ENCODE measurements at places on chromosomes 3 and 15.

DNA sequence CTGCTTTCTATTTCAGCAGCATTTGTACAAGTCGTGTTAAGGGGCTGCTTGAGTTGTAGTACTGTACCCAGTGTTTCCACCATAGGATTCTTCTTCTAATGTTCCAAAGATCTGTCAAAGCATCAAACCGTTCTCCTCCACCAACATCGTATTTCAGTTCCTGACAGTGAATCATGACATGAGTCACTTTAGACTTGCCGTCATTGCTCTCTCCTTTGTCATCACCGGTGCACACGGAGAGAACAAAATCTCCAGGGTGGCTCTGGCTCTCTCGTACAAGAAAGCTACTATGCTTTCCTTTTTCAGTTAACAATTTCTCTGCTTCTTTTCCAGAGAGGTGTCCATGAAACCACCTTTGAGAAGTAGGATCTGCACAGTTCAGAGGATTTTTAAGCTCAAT lies 270.9 kb upstream of the CCDC54 start:
- no peak for DNase-seq

DNA sequence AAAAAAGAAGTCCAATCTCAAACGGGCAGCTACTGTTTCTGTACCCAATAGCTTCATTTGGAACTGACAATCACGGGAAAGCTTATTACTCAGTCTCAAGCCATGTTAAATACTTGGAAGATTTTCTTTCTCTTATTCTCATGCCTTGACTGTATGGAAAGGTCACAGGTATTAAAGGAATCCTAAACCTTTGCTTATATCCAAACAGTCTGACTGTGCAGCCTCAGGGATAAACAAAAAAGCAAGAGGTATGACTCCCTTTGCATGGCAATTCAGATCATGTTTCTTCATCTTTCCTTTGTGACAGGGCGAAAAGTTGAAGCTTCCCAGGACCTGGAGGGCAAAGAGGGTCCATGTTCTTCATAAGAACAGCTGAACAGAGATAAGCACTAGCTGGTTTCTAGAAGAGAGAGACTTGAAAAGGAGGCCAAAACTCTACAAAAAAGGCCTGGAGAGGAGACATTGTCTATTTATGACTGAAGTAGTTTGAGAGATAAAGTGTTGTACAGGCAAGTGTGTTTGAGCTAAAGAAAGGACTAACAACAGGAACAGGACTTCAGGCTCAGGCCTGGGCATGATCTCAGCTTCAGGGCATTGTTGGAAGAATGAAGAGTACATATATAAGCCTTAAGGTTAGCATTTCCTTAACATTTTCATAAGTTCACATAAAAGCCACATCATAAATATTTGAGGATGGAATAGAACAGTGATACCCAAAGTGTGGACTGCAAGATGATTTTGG lies 231.0 kb upstream of the THRB start:
- no peak for DNase-seq

DNA sequence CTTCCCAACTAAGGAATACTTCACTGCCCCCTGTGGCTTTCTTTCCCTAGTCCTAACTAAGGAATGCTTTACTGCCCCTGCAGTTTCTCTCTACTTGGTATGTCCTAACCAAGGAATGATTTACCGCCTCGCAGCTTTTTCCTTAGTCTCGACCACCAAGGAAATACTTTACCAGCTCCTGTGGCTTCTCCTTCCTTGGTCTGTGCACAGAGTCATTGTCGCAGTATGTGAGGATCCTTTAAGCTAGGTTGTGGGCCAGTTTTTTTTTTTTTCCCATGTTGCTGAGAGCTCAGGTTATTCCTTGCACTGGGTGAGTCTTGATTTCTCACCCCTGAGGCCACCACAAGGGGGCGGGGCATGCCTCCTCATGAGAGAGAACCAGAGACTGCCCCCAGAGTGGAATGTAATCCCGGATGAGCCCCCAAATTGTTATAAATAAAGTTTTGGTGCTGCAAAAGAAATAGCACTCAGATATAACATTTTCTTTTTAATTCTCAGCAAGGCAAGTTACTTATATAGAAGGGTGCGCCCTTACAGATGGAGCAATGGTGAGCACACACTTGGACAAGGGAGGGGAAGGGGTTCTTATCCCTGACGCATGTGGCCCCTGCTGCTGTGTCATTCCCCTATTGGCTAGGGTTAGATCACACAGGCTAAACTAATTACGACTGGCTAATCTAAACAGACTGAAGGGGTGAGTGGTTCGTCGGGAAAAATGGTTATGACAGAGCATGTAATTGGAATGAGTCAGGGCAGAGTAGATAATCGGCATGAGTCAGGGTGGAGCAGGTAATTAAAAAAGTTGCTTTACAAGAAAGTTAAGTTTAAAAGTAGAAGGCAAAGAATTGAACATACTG lies 27.0 kb downstream of the NDUFB4 start:
- peak; percentile 16 for DNase-seq

DNA sequence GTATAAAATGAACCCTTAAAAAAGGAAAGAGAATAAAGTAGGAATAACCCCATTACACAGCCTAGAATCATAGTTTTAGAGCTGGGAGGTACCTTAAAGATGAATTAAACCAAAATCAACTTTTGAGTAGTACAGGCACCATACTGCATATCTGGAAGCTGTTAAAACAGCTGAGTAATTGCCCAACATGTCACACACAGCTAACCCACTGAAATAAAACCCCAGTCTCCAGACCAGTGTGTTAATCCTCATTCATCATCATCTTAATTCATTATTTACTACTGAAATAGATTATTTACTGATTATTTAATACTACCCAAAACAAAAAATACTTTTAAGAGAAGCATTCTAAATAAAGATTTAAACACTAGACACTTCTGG lies 52.8 kb downstream of the GPR160 start:
- no peak for DNase-seq

DNA sequence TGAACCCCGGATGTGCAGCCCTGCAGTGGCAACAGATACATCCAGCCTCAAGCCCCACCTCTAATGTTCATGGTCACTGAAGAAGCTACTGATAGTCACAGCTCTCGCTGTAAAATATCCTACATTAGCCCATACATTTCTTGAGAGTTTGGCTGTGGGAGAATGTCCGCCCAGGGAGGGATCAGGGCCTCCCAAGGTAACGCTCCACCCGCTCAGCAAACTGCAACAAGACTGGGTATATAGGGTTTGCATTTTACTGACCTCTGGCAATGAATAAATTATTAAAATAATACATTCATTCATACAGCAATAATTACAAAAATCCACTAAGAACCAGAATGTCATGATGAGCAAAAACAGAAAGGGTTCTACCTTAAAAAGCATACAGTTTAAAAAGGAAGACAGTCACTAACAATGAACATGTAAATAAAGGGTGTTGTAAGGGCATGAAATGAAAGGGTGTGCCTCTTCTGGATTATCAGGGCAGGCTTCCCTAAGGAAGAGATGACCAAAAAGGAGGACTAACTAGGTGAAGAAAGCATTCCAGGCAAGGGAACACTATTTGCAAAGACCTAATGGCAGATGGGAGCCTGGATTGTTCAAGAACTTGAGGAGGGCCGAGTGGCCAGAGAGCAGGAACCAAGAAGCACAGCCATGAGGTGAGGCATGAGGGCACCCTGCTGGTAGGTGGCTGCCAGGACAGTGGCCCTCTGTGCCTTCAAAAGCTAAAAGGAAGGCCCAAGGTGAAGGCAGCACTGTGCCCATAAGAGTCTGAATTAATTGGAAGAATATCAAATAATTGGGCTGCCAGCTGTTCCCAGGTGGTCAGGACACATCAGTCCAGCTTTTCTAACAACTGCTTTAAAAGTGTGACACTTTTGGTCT lies 28.1 kb upstream of the CTDSPL start:
- DNase-seq = no peak

- DNase-seq = no peak
Measured at GRCh38 chr3:181730316-181730715, 18.6 kb downstream of the SOX2 start.

DNA sequence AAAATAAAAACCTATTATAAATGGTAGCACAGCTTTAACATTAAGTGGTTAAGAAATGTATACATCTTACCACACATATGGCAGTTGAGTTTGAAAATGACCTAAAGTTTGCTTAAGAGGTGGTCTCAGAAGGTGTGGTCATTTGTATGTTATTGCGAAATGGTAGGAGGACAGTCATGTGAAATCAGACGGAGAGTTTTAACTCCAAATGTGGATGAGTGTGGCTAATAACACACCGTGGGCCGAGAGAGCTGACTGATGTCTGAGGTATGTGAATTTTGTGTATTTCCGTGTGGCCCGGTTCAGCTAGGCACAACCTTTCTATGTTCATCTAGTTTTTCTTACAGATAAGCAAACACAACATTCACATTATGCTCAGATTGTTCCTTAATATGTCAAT lies 71.9 kb downstream of the ARNT2 start:
- no peak for DNase-seq

DNA sequence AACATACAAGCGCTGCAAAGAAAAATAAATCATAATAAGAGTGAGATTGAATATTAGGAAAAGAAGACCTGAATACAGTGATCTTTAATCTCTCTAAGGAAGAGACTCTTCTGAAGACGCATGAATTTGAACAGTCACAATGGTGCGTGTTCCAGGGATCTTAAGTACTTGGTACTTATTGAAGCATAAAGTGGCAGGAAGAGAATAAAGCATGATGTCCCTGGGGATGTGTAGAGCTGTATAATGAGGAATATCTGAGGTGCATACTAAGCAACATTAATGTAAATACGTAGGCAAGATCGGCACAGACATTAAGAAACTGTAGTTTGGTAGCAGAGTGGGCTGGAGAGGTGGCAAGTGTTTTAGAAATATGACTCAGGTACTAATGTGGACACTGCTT lies 246.2 kb upstream of the MCTP2 start:
- no peak for DNase-seq

DNA sequence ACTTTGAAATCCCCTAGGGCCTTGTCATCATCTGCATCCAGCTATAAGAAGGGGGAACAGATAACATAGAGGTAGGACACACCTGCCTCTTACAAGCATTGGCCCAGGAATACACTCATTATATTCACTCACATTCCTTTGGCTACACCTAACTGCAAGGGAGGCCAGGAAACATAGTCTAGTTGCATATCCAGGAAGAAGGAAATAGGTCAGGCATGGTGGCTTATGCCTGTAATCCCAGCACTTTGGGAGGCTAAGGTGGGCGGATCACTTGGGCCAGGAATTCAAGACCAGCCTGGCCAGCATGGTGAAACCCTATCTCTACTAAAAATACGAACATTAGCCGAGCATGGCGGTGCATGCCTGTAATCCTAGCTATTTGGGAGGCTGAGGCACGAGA lies 48.8 kb downstream of the GTPBP8 start:
- no peak for DNase-seq

- DNase-seq = no peak
Measured at GRCh38 chr15:34271493-34271892, 46.7 kb downstream of the EMC4 start.

GRCh38 chr3:9452417-9452816 lies 55.0 kb downstream of the SETD5 start:
- DNase-seq = no peak

GRCh38 chr3:168269001-168269400 lies 173.3 kb upstream of the GOLIM4 start:
- DNase-seq = no peak

DNA sequence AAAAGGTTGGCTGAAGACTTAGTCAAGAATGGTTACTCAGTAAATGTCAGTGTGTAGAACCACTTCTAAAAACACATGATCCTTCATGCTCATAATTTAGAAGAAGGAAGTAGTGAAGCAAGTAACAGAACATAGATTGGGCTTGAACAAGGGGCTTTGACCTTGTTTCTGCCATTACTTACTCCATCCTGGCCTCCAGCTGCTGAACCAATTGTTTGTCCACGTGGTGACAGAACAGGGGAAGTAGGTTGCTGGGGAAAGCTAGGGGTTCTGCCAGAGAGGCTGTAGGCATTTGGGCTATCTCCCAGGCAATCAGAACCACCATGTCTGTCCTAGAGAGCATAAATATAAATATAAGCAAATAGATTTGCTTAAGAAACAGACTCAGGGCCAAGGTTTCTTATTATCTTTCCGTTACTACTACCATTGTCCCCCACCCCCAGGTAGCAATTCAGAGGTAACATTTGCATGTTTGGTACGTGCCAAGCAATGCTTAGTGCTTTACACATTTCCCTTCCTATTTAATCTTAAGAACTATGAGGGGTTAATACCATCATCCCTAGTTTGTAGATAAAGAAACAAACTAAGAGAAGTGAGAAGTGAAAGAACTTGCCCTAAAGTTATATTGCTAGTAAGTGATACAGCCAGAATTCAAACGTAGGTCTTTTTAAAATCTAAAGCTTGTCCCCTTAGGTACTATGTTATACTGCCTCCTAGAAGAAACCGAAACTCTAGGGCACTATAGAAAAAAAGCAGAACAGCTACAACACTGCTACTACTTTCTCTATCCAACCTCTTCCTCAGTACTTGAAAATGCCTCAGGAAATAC lies 3.0 kb upstream of the SPG11 start:
- DNase-seq = no peak

DNA sequence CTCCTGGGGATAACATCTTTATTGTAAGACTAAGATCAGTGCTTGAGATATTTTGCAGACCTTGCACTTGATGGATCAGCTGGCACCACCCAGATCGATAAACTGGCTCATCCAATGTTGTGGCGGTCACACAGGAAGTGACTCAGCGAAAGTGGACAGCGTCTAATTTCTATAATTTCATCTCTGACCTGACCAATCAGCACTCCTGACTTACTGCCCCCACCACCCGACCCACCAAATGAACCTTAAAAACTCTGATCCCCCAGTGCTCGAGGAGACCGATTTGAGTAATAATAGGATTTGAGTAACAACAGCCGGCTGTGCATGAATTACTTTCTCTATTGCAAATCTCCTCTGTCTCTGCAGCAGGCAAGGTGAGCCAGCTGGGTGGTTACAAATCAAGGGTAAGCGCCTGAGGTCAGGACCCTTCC lies 62.7 kb upstream of the RNU6-1 start:
- no peak for DNase-seq

- DNase-seq = no peak
Measured at GRCh38 chr15:29135309-29135657, 134.3 kb downstream of the NSMCE3 start.

GRCh38 chr15:77739591-77740378 lies 107.1 kb upstream of the LINGO1 start:
- no peak for DNase-seq

DNA sequence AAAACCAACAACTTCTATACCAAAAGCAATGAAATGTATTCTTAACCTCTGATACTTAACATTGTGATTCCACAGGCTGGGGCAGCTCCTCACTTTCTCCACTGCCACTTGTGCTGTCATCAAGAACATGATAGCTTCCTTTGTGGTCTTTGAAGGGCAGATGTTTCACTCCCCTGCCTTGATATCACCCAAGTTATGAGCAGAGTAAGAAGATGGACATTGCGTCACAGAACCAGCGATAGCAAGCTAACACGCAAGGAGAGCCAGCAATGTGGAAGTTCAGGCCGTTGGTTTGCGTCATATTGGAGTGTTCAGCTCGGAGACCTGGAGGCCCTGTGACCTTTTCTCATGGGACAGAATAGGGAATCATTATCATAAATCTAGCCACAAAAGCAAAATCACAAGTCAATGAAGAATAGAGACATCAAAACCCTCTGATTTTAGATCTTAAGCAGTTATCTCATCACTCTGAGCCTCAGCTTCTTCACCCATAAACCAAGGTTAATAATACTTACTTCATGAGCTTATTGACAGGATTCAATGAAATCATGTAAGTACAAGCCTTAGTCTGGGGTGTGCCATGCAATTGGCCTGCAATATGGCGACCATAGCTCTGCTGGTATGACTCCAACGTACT lies 183.8 kb upstream of the THBS1 start:
- DNase-seq = no peak

All from DND-41 (cell line).